ENCODE measurements at places on chromosomes 7 and 10.
A peak's percentile ranks its signal among the peaks of the same experiment; 100 is the strongest.

DNA sequence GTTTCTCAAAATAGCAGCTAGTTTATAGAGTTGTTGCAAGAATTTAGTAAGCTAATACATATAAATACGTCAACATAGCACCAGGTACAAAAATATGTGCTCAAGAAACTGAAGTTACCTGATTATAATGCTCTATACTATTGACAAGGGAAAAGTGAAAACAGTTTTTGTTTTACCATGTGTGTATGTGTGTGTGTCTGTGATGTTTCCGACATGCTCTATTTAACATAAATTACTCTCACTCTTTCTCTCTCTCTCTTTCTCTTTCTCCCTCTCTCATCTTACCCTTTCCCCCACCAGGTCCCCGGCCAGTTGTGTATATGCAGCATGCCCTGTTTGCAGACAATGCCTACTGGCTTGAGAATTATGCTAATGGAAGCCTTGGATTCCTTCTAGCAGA lies 4.3 kb downstream of the LIPN start:
- DNase-seq = no peak

- no peak for DNase-seq
Observed at GRCh38 chr7:159119026-159119741, 25.5 kb downstream of the VIPR2 start.

DNA sequence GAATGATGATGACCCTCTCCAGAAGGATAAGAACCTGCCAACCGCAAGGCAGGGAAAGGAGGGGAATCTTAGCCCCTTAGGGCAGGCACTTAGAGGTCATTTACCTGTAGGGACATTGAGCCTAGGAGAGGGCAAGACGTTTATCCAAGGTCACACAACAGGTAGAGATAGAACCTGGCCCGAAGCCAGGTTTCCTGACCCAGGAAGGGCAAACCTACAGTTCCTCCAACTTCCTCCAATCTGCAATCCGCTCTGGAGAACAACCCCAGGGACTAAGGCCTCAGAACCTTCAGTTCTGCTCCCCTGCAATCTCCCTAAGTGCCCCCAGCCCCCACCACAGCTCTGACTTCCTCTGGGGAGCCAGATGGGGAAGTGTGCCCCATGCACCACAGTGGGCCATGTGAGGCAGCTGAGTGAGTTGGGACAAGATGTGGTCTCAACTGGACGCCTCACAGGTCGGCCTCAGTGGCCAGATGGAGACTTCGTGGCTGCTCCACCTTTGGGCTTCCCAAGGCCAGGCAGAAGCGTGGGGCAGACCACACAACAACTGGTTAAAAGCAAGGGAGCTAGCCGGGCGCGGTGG lies 1.4 kb upstream of the PSAP start:
- DNase-seq = peak; percentile 54

DNA sequence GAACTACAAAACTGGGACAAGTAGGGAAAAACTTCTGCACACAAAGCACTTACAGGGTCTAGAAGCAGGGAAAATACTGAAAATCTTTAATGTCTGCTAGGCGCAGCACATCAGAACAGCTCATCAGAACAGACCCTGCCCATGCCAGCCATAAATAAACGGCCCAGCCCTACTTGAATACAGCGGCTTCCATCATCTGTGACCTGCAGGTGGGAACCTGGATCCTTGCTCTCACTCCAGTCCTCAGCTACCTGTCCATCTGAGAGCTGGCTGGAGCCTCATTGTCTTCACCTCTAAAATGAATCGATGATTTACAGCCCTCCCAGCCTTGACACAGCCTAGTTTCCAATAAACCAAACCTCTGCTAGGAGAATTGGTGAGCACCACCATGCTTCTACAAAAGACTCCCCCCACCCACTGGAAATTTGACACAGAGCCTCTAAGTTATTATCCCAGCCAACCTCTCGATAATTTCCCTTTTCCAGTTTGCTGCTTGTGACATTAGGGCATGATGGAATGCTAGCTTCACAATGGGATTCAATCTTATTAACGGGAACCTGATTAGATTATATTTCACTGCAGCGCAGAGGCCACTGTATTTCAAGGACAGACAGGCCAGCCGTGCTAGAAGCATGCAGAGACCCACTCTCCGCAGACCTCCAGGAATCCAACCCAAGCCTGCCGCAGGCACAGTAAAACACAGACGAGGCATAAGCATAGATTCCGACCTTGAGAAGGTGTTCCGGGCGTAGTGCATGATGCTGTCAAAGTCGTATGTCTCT lies 61.6 kb upstream of the OPALIN start:
- DNase-seq = no peak

- DNase-seq = no peak
Observed at GRCh38 chr7:129264534-129264933, 39.7 kb downstream of the AHCYL2 start.

GRCh38 chr10:14384116-14384730 lies 53.5 kb upstream of the FRMD4A start:
- no peak for DNase-seq

DNA sequence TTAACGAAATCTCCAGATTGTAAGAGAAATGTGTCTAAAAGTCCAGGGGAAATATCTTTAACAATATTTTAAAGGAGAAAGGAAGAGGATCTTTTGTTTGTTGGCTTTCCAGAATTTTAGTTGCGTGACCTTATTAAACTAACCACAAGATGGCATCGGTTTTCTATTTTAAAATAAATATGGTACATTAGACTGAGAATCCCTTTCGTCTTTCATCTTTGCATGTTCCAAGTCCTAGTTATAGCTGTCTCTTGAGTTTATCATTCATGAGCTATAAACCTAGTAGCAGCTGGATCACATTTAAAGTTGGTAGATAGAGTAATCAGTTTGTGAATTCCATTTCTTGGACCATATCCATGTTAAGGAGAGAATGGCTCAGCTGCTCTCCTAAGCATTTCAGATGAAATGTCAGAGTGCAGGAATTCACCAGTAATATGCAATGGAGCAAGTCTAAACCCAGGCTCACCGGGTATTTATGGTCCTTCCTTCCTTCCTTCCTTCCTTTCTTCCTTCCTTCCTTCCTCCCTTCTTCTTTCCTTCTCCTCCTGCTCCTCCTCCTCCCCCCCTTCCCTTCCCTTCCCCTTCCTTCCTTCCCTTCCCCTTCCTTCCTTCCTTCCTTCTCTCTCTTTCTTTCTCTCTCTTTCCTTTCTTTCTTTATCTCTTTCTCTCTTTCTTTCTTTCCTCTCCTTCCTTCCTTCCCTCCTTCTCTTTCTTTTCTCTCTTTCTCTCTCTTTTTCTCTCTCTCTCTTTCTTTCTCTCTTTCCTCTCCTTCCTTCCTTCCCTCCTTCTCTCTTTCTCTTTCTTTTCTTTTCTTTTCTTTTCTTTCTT lies 57.8 kb upstream of the RAB18 start:
- DNase-seq = peak; percentile 79

GRCh38 chr10:65898055-65898454 lies 1027.8 kb upstream of the LRRTM3 start:
- DNase-seq = peak; percentile 30

DNA sequence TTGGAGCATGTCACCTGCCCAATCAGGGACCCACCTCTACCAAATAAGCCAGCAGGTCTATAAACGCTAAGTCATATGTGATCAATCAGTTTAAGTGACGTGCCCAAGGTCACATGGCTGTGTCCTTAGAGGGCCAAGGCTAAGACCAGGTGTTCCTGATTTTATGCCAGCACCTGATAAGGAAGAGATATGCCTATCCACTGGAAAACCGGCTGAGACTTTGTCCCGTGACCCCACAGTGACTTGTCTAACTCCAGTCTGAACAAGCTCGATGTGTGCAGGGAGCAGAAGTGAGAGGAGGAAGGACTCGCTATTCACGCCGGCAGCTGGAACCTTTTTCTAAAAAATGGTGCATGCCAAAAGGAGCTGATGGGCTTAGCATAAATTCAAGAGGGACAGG lies 57.0 kb downstream of the PRKAG2 start:
- DNase-seq = no peak

DNA sequence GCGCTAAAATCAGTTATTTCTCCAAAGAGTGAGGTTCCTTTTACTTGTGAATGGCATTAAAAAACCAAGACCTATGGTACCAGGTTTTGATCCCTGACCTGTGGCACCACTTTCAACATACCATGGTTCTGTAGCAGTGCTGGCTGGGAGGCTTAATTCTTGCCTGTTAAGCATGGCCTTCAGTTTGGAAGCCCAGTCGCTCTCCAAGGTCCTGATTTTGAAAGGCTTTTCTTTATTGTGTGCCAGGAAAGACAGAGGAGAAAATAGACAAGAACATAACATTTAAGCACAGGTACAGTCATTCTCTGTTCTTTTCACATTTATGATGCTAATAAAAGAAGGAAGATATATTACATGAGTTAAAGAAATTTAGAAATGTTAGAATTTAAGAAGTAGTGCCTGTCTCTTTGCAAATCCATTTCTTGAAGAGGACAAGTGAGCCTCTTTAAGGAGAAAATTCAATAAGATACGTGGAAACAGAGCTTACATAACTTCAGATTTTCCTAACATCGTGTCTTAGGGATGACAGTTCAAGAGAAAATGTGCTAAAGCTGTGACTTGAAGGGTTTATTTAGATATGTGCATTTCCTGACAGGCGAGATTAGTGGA lies 357.6 kb downstream of the DPP6 start:
- DNase-seq = peak; percentile 46

DNA sequence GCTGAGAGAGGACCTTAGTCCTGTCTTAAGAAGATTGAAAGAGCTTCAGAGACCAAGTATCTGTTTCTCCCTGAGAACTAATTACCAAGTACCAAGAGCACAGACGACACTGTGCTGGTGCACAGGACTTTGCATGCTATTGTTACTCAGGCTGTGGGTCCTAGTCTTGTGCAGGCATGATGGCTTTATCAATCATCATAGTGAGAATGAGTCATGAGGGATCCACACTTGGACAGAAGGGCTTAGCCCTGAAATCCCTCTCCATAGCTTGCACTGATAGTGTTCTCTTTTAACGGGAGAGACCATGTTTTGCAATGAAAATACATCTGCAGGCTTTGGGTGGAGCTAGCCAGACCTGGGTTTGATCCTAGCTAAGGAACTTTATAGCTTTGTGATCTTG lies 93.3 kb downstream of the SORCS3 start:
- no peak for DNase-seq

DNA sequence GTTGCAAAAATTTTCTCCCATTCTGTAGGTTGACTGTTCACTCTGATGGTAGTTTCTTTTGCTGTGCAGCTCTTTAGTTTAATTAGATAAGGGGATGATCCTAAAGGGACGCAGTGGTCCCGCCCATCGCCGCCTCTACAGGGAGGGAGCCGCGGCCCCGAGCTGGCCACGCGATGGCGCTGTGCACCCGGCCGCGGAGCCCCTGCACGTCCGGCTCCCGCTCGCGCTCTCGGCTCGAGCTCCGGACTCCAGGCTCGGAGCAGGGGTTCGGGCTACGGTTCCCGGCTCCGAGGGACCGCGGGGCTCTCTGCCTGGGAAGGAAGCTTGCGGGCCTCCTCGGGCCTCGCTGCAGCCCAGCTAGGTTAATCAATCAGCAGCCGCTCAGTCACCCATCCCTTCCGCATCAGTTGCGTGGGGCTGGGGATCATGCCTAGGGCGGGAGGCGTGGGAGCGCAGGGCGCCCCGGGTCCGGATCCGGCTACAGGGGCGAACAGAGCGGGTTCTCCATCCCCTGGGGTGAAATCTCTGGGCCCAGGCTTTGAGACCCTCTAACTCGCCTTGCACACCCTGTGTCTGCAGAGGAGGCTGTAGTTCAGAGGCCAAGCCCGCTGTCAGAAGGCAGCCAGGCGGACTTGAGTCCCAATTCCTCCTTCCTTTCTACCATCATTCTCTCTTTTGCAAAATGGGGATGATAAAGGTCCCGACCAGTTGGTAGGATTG lies 97.9 kb downstream of the WDR11 start:
- DNase-seq = peak; percentile 82

DNA sequence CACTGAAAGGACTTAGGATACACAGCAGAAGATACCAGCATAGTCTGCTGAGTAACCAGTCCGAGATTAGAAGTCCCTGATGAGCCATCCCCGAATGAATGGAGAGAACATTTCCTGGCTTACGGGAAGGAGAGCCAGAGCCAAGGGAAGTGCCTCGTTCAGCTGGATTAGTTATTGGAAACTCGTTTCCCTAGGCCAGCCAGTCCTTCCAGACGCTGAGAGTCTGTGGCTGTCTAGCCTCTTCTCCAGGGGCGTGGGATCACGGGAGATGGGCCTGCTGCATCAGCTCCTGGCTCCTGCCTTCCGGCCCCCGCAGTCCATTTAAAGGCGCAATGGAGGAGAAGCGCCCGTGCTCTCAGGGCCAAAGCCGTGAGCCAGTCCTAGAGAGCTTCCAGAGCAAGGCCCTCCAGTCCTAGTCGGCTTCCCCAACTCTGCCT lies 712.8 kb downstream of the PARD3 start:
- DNase-seq = no peak

DNA sequence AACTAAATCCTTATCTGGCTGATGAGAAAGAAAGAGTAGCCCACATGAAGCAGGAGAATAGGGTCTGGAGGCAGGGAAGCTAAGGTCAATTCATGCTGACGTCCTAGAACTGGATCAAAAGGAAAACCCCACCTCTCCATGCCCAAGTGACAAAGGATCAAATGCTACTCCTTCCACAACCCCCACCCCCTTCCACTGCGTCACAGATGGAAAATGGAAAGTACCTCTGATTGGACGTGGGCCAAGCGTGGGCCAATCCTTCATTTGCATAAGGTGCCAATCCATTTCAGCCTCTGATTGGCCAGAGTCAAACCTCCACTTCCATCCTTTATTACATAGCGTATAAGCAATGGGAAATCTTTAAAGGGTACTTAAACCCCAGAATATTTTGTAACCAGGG lies 431.3 kb upstream of the ETV1 start:
- no peak for DNase-seq

GRCh38 chr7:106545275-106545674 lies 115.7 kb downstream of the CCDC71L start:
- no peak for DNase-seq

DNA sequence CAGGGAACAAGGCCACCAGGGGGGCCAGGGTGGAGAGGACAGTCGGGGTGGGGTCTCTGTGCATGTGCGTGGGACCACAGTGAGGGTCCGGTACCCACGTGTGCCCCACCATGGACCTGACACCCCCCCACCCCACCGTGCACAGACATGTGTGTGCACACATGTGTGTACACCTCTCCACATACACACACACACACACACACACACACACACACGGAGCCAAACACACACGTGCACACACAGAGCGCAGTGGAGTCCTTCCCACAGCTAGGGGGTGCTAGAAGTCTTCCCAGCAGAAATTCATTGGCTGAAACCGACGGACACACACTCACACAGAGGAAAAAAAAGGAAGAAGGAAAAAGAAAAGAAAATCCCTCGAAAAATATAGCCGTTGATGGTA lies 42.8 kb upstream of the GNA12 start:
- DNase-seq = peak; percentile 83

- no peak for DNase-seq
Observed at GRCh38 chr7:101235522-101235921, 2.1 kb downstream of the CLDN15 start.

- no peak for DNase-seq
Observed at GRCh38 chr7:8134089-8134733, 127.8 kb downstream of the ICA1 start.
